ENCODE measurements at places on chromosomes 5 and 9.

- peak; percentile 95 for DNase-seq
These were observed at the start of gene ZCCHC7 for GRCh38 chr9:37119907-37120842. Gene ZCCHC7, plus strand, starts transcription at chr9:37120574.

DNA sequence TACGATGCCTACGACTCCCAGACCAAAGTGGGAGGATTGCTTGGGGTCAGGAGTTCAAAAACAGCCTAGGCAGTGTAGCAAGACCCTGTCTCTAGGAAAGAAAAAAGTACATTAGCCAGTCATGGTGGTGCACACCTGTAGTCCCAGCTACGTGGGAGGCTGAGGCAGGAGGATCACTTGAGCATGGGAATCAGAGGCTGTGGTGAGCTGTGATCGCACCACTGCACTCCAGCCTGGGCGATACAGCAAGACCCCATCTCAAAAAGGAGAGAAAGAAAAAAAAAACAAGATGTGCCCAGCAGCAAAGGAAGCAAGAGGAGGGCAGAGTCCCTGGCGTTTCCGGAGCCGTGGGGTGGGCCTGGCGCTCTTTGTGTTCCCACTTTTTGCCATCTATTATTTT is 79.4 kb upstream of the CACNA1B start:
- DNase-seq, result no peak

- DNase-seq, result no peak
These were observed 37.8 kb upstream of the ANKRD34B start for GRCh38 chr5:80607832-80608231.

DNA sequence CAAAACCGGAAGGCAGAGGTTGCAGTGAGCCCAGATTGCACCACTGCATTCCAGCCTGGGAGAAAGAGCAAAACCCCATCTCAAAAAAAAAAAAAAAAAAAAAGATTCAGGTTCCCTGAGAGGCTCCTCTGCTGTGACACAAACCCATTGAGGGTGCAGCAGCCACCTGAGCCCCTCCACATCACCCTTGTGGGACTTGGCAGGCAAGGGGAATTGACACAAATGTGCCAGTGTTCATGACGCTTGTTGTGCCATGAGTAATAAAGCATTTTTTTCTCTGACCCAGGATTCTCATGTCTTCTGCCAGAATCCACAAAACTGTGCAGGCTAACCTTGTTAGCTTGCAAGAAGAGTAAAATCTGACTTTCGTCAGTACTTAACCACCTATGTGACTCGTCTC is 149.6 kb downstream of the TTC39B start:
- no peak for DNase-seq

DNA sequence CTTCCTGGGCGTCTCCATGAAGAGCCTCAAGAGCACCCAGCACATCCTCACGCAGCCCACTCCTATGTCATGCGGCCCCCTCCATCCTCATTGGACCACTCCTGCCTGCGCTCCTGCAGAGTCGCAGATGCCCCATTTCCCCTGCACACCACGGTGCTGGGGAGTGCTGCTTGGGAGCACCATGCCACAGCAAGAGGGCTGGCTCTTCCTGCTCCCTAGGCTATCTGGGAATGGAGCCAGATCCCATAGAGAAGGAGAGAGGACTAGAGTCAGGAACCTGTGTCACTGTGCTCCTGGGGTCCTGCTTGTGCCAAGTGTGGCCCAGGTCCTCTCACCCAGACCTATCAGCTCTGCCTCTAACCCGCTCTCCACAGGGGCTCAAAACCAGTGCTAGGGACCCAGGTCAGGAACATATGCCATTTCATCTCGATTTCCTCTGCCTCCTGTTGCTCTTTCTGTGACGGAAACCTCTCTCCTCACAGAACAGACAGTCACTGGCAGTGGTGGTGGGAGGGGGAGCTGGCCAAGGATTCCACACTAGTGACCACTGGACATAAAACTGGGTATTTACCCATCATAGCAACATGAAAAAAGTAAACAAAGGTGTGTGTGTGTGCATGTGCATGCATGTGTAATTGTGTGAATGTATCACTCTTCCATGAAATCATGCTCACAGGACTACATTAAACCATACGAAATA is 178.4 kb downstream of the TTLL11 start:
- no peak for DNase-seq

- DNase-seq, result no peak
These were observed 26.2 kb downstream of the NREP start for GRCh38 chr5:111730659-111731382.

DNA sequence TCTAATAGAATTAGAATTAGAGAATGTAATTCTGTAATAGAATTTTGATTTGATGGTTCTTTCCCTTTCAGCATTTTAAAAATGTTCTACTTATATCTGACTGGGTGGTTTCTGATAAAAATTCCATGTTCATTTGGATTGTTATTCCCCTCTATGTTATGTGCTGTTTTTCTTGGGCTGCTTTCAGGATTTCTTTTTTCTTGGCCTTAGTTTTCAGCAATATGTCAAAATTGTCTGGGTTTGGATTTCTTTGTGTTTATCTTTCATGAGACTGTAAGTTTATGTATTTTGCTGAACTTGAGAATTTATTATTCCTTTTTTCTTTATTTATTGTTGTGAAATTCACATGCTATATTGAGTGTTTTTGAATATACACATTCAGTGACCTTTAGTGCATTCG is 189.1 kb downstream of the RANBP17 start:
- no peak for DNase-seq

DNA sequence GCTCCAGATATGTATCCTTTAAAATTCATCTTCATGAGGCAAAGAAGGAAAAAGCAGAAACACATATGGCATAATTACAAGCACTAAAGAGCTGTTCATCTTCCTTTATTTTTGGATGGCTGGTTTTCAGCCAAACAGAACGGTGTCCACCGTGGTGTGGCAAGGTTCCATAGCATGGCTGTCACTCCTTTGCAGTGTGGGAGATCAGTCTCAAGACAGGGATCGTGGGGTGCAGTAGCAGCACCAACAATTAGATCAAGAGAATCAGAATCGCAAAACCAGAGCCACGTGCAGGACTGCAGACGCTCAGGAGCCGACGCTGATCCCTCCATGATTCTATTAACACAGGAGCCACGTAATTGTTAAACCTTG is 79.5 kb downstream of the SEMA4D start:
- peak; percentile 25 for DNase-seq

DNA sequence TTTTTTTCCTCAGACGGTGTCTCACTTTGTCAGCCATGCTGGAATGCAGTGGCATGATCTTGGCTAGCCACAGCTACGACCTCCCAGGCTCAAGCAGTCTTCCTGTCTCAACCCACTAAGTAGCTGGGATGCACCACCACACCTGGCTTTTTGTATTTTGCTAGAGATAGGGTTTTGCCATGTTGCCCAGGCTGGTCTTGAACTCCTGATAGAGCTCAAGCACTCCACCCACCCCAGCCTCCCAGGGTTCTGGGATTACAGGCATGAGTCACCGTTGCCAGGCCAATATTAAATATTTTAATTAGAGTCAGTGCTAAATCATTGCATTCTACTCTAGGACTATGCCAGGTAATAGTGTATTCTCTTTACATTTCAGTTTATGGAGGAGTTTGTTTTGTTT is 41.5 kb downstream of the UBE2R2 start:
- peak; percentile 35 for DNase-seq

- DNase-seq, result no peak
These were observed 185.3 kb downstream of the AUH start for GRCh38 chr9:91176426-91176825.

DNA sequence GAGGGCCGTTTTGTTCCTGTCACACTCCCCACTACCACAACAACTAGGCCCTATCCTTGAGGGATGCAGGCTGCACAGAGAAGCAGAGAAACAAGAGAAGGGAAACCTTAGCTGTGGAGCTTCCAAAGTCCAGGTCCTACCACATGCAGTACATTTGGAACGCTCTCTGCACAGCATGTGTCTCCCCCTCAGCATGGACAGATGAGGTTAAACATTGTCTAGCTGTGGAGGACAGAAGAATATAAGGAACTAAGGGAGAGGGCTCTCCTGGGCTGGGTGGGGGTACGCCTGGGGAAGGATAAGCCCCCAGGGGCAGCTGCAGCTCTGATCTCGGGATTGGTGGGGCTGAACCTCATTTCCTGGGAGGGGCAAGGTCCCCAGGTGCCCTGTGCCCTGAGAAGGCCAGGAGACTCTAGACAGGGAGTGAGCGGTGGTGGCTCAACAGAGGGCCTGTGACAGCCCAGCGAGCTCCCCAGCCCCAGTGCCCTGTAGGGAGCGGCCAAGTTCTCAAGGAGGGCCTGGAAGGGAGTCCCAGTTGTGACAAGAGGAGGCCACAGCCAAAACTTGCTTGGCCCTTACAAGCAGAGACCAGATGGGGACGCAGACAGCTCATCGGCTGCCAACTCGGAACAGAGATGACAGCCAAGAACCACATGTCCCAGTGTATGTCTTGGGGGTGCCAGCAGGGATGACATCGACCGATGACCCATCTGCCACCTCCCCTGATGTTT is 30.1 kb downstream of the TSPAN17 start:
- DNase-seq, result no peak

- peak; percentile 91 for DNase-seq
These were observed 9.3 kb downstream of the STOM start for GRCh38 chr9:121360601-121361374.

DNA sequence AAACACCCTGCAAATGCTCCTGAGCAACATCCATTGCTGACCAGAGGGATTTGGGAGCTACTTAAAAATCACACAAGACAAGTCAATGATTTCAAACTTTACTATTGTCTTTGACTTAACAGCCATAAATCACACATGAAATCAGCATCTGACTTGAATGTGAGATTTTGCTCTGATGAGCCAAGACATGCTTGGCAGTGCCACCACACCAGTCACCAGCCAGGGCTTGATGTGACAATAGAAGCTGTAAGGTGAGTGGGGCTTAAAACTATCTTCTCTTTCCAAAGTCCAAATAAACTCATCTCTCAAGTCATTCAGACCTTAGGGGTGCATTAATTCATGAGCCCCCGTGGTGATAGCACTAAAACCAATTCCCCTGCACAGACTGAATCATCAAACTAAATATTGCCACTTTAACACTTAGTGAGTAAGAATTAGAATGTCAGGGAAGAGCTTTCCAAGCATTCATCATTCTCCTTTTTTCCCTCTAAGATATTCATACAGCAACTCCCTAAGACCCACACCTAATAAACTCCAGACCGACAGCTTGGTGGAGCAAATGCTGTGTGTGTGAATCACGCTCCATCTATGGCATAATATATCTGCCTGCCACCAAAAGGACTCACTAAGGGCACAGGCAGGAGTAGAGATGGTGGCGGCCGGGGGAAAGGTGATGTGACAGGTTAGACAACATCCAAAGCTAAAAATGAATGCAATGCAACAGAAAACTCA is 119.4 kb downstream of the SPOCK1 start:
- peak; percentile 33 for DNase-seq

DNA sequence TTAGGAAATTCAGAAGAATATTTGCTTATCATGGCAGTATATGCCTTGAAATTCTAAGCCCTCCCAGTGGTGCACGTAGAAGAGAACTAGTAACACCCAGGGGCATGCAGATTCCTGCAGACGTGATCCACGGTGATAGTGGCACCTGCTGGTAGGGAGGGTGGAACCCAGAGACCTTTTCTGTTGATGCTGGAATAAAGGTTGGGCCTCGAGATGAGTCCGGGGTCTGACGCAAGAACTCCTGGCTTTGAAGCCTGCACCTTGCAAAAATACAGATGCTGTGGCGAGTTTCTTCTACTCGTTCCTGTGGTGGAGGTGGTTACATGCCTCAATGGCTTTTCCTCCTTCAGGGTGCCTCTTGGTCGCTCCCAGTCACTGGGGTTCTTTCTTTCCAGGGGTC is 39.5 kb upstream of the PHF2 start:
- no peak for DNase-seq
